ENCODE measurements at places on chromosomes 1 and 21. TPM values are rescaled to one million over a fixed set of nuclear protein-coding genes. Genes with fewer than 3 reads are reported as not detected.

S100A11 gene
- 192 TPM for total RNA-seq

SEMA6C gene
- total RNA-seq = 0.98 TPM

S100A8 gene
- total RNA-seq = not detected

ARHGAP30 gene
- total RNA-seq = not detected

S100A1 gene
- total RNA-seq = not detected

IFNAR1 gene
- total RNA-seq = 19.4 TPM

PPIAL4G gene
- total RNA-seq = not detected

OR10T2 gene
- total RNA-seq = not detected

OR2T2 gene
- not detected for total RNA-seq

PRKACB gene
- 16.2 TPM for total RNA-seq

YRDC gene
- 12.1 TPM for total RNA-seq

WDR64 gene
- total RNA-seq = not detected

SH2D2A gene
- total RNA-seq = 0.20 TPM

FAM151A gene
- not detected for total RNA-seq

EPHA8 gene
- total RNA-seq = not detected

GUCA2B gene
- not detected for total RNA-seq

KCNQ4 gene
- not detected for total RNA-seq

KAZN gene
- 10.3 TPM for total RNA-seq

S1PR1 gene
- 6.6 TPM for total RNA-seq

AMY1C gene
- not detected for total RNA-seq

IGSF9 gene
- not detected for total RNA-seq

HMCN1 gene
- total RNA-seq = 15.4 TPM

VAV3 gene
- total RNA-seq = 1.5 TPM

LENEP gene
- total RNA-seq = not detected

TDRD5 gene
- not detected for total RNA-seq

BCAN gene
- total RNA-seq = not detected

OR10K1 gene
- not detected for total RNA-seq

TNFRSF14 gene
- 11.4 TPM for total RNA-seq

RAB7B gene
- 8.2 TPM for total RNA-seq

FALEC gene
- total RNA-seq = not detected

HTR1D gene
- not detected for total RNA-seq

Data from subcutaneous preadipocyte (primary cell).